Large intestine (tissue), 12 donors: ENCODE measurements at places on chromosomes 3 and 15.

- peaks cover 19% of the 10 kb centered on the region for H3K4me1 ChIP-seq
- no peaks in the 10 kb centered on the region for H3K27me3 ChIP-seq
- H3K4me3 ChIP-seq, result no peak overlapping the region
- H3K36me3 ChIP-seq, result no peaks in the 10 kb centered on the region
- H3K27ac ChIP-seq, result no peak overlapping the region
- DNase-seq, result no peak
Observed at GRCh38 chr15:101327147-101327740, 32.2 kb upstream of the SNRPA1 start.

DNA sequence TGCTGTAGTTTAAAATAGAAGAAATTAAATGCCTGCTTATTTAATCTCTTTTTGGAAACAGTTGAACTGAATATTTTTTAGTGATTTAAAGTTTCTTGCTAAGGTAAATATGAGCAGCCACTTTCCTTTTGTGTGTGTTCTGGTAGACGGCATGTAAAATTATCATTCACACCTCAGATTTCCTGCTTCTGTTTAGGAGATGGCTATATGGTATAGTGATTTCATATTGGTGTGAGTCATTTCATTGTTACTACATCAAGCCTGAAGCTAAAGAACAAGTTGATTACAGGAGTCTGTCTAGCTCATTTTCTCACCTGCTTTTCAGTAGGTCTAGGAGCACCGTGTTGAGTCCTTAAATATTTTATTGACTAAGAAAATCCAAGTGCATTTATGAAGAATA is 2.2 kb downstream of the LRCH3 start:
- H3K27me3 ChIP-seq, result no peaks in the 10 kb centered on the region
- no peaks in the 10 kb centered on the region for H3K4me1 ChIP-seq
- peak; percentile 13 for DNase-seq
- H3K27ac ChIP-seq, result no peak overlapping the region

DNA sequence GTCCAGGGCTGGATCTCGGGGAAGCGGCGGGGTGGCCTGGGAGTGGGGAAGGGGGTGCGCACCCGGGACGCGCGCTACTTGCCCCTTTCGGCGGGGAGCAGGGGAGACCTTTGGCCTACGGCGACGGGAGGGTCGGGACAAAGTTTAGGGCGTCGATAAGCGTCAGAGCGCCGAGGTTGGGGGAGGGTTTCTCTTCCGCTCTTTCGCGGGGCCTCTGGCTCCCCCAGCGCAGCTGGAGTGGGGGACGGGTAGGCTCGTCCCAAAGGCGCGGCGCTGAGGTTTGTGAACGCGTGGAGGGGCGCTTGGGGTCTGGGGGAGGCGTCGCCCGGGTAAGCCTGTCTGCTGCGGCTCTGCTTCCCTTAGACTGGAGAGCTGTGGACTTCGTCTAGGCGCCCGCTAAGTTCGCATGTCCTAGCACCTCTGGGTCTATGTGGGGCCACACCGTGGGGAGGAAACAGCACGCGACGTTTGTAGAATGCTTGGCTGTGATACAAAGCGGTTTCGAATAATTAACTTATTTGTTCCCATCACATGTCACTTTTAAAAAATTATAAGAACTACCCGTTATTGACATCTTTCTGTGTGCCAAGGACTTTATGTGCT is 527 bp downstream of the B2M start:
- H3K4me3 ChIP-seq, result peak overlapping the region; percentile 95
- peaks cover 22% of the 10 kb centered on the region for H3K4me1 ChIP-seq
- H3K27ac ChIP-seq, result peak overlapping the region; percentile 100
- no peaks in the 10 kb centered on the region for H3K27me3 ChIP-seq

GRCh38 chr15:64740311-64741170 is 34.8 kb downstream of the RBPMS2 start:
- H3K27ac ChIP-seq, result peak overlapping the region; percentile 84
- no peaks in the 10 kb centered on the region for H3K36me3 ChIP-seq
- H3K4me1 ChIP-seq, result peaks cover 20% of the 10 kb centered on the region
- no peaks in the 10 kb centered on the region for H3K27me3 ChIP-seq
- H3K4me3 ChIP-seq, result no peak overlapping the region

- no peaks in the 10 kb centered on the region for H3K36me3 ChIP-seq
- no peak for DNase-seq
Observed at GRCh38 chr15:25766417-25766816, 96.7 kb downstream of the ATP10A start.

- DNase-seq, result no peak
- H3K36me3 ChIP-seq, result peaks cover 4% of the 10 kb centered on the region
- no peak overlapping the region for H3K4me3 ChIP-seq
- peaks cover 8% of the 10 kb centered on the region for H3K4me1 ChIP-seq
- H3K27me3 ChIP-seq, result no peaks in the 10 kb centered on the region
Observed at GRCh38 chr15:88906551-88906950, 6.6 kb downstream of the MFGE8 start.
